ENCODE measurements at places on chromosomes 11 and 22.

- DNase-seq: no peak
Measured at GRCh38 chr11:7927635-7928034, 3.4 kb downstream of the OR10A6 start.

DNA sequence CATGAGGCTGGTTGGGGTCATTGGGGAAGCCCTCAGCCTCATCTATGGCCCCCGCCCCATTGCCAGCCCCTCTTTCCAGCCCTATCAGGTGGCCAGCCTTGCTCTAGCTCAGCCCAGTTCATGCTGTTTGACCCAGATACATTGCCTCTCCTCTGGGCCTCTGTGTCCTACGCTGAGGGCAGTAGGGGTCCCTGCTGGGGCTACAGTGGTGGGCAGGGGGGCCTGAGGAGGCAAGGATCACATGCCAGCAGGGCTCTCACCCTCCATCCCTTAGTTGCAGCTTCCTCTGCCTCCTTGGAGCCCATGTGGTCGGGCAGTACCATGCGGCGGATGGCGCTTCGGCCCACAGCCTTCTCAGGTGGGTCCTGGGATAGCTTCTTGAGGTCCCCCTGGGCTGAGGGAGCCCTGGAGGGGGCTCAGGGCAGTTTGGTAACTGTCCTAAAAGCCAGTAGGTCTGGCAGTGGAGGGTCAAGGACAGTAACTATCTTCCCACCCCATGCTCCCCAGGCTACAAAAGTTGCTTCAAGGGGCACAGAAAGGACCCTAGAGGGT is 19.2 kb downstream of the EMID1 start:
- no peak for DNase-seq

- no peak for DNase-seq
Measured at GRCh38 chr11:132055296-132055695, 684.9 kb downstream of the NTM start.

- no peak for DNase-seq
Measured at GRCh38 chr11:66006891-66007176, 4.5 kb downstream of the BANF1 start.
